Activated naive CD4-positive, alpha-beta T cell treated with anti-CD3 and anti-CD28 coated beads, Interleukin-2, amount 10 ng/mL, durations not matched to agents 7 days and 5 days (primary cell): ENCODE measurements at places on chromosomes 7 and 10.

GRCh38 chr7:100154651-100155491 lies 3.7 kb downstream of the TRAPPC14 start:
- no peak for DNase-seq

GRCh38 chr7:82286798-82287140 lies 156.8 kb downstream of the CACNA2D1 start:
- DNase-seq = no peak

DNA sequence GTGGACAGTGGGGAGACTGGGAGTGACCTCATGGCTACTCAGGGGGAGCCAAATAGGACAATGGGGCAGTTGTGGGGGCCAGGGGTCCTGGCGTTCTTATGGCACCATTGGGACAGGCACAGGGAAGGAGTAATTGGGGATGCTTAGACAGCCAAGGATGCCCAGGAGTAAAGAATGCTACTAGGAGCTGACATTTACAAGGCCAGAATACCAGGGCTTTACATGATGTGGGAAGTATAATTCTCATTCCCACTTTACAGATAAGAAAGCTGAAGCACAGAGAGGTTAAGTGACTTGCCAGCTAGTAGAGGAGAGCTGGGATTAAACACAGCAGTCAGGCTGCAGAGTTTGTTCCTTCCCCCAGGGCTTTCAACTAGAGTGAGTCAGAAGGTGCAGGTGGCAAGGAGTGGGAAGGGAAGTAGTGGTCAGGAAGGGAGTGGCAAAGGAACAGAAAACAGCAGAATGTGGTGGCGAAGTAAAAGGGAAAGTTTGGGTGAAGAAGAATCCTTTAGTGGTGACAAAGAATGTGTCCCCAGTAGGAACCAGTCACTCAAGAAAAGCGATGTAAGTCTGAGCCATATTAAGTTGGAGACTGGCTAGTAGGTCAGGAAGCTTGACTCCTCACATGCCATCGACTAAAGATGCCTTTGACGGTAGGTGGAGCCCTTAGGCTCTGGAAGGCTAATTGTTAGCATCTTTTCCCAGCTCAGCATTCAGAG lies 32.8 kb downstream of the CPVL start:
- DNase-seq = peak; percentile 23

DNA sequence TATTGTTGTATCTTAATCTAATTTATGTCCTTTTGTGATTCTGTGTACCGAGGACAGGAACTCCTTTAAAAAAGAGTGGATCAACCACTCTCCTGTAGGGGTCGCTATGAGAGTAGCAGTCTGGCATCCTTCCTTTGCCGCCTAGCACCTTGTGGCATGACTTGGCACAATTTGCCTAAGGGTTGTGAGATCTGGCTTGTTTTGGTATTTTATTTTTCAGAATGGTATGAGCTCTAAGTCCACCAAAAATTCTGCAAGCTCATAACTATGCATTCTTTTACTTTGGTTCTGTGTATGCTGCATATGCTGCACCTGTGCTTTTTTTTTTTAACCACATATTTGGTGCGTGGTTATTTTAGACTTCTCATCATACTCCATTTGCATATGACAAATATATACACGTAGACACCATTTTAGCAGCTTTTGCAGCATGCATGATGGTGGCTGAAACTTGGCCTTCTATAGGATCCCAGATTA lies 112.8 kb downstream of the CDK14 start:
- DNase-seq = no peak

- no peak for DNase-seq
Measured at GRCh38 chr7:157664871-157665633, 328.2 kb downstream of the DNAJB6 start.

DNA sequence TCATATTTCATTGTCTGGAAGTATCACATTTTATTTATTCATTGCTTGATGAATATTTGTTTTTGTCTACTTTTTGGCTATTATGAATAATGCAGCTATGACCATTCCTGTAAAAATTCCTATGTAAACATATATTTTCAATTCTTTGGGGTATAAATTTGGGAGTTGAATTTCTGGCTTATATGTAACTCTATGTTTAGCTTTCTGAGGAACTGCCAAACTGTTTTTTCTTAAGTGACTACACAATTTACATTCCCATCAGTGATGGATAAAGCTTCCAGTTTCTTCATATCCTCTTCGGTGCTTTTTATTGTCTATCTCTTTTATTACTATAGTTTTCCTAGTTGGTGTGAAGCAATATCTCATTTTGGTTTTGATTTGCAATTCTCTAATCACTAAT lies 115.6 kb upstream of the CXCL12 start:
- DNase-seq = no peak

DNA sequence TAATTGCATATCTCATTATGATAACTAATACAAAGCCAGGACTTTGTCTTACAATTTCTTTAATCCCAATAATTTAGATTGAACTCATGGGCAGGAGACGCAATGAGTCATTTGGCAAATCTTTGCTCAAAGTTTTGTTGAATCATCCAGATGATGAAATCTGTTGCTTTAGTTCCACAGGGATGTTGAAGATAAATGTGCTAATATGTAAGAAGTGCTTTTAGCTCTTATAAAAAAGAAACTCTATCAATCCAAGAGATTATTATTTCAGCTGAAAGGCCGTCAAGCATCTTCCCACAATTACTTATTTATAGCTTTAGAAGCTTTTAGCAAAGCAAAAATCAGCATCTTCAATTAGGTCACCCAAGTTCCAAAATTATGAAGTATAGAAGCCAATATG lies 36.8 kb upstream of the ANK3 start:
- DNase-seq = no peak

DNA sequence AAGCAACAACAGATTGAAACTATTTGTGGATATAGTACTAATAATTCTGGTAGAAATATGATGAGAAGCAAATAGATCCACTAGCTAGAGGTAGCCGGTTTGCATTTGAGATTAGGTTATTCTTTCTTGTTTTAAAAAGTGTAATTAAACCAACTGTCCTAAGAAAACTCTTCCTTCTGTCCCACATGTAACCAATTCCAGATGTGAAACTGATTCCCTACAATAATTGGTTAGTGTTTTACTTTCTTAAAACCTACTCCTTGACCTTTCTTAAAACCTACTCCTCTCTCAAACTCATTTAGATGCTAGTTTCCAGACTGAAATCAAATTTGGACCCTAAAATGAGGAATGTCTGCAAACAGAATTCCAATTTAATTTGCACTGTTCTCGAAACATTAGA lies 521.5 kb downstream of the SUGCT start:
- DNase-seq = no peak

DNA sequence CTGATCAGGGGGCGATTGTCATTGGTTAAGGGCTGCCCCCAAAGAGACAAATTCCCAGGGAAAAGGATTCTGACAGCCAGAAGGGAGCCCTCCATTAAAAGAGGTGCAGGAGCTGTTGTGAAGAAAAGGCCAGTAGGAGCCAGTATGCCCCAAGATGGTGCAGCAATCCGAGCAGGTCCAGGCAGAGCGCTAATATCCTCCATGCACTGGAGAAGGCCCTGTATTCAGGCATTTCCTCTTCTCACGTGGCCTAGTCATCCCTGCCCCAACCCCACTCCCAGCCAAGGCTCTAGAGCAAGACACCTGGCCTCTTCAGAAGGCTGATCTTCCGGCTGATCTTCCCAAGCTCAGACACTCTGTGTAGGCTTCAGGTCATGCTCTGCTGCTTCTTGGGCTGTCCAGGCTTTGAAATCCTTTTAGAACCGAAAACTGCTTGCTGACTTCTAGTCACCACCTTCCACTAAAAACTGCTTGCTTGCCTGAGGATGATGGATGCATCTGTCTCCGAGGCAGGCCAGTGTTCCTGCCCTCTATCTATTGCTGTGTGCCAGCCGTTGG lies 77.4 kb downstream of the CYP26A1 start:
- no peak for DNase-seq

GRCh38 chr10:22518167-22518724 lies 172.9 kb downstream of the SPAG6 start:
- DNase-seq = no peak

GRCh38 chr10:89949496-89949895 lies 248.1 kb downstream of the KIF20B start:
- no peak for DNase-seq

DNA sequence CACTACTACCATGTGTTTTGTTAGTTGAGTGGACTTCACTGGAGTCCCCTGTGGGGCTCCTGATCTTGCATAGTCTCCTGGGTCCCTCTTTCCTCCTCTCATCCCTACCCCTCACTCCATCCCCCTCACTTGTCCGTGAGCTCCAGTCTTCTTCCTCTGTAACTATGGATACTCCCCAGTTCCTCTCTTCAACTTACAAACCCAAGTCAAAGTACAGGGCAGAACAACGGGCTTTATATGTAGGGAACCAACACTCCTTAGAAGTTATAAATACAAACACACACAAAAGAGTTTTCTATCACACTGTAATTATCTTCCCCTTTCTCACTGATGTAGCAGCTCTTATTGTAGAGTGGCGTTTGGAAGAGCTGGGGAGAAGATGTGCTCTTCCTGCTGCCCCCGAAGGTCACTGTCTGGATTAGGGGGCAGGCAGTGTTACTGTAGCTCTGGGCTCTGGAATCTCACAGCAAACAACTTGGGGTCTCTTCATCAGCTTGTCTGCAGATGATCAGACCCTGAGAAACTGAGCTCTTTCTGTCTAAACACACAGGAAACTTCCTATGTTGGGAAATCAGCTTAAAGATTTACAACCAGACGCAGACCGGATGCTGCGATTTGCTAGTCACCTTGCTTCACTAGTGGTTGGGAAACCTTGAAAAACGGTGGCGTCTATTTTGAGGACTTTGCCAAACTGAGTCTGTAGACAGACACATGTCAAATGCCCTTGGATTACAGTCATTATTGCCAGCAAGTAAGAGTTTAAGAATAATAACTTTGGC lies 13.6 kb downstream of the SNX10 start:
- DNase-seq = peak; percentile 40

DNA sequence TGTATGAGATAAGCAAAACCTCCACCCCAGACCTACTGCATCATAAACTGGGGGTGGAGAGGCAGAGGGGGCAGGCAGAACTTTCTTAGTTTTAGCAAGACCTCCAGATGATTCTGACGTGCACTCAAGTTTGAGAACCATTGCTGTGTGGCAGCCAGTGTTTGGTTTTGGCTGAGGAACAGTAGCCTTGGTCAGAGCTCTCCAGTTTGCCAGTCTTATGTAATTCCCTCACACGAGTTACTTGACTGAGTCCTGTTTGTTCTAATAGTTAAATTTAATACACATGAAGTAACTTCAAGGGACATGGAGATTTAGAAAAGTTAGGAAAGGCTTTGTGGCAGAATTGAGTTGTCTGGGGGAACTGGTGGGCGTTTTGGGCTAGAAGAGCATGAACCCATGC lies 38.5 kb downstream of the GARS1 start:
- no peak for DNase-seq

- no peak for DNase-seq
Measured at GRCh38 chr10:75622503-75622902, 191.1 kb downstream of the LRMDA start.

- DNase-seq = peak; percentile 84
Measured at GRCh38 chr10:12710594-12711349, 290.7 kb downstream of the CCDC3 start.

GRCh38 chr10:117419921-117420320 lies 44.7 kb upstream of the PDZD8 start:
- DNase-seq = no peak

- DNase-seq = no peak
Measured at GRCh38 chr10:97812696-97813095, 36.9 kb upstream of the GOLGA7B start.

- DNase-seq = no peak
Measured at GRCh38 chr10:5876181-5876768, 13.4 kb downstream of the ANKRD16 start.

DNA sequence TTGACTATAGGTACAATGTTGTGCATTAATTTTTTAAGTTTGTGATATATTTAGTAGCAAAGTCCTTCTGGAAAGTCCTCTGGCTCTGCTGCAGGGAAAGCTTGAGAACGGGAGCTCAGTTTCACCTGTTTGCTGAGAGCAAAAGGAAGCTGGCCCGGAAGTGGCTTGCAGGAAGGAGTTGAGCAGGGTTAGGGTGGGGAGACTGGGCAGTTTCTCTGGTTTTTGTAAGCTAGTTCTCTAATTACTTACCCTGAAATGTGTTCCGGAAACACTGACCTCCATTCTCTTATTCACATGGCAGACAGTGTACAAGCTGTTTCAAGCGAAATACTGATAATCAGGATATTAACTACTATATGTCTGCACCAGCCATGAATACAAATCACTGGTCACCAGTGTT lies 22.3 kb downstream of the MAP3K8 start:
- peak; percentile 57 for DNase-seq
